ENCODE measurements at places on chromosomes 5 and 9.

GRCh38 chr9:8832955-8833354, 1033.4 kb upstream of the DMAC1 start:
- no peak for DNase-seq

- no peak for DNase-seq
These were observed 201.2 kb downstream of the EBF1 start for GRCh38 chr5:158898185-158899177.

DNA sequence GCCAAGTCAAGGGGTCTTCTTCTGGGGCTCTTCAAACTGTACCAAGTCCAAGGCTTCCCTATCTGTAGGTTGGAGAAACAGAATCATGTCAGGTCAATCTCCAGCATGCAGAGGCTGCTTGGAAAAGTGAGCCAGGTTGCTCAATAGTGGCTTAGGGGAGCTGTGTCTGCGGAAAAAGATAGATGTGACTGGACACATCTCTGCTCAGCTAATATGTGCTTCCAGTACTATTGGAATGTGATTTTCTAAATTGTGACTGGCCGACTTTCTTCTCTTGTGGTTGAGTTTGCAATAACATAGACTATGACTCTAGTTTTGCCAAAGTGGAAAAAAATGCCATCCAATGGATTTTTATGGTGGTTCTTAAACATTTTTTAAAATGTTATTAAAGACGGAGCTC, 136.7 kb downstream of the BOD1 start:
- DNase-seq = no peak

GRCh38 chr5:62460578-62460983, 48.0 kb downstream of the IPO11 start:
- no peak for DNase-seq
